ENCODE measurements at places on chromosomes 2 and 18. TPM values are rescaled to one million over a fixed set of nuclear protein-coding genes. Genes with fewer than 3 reads are reported as not detected.

GRCh38 chr2:33321236-33321771 is 155.1 kb upstream of the RASGRP3 start:
- DNase-seq, result no peak

DNA sequence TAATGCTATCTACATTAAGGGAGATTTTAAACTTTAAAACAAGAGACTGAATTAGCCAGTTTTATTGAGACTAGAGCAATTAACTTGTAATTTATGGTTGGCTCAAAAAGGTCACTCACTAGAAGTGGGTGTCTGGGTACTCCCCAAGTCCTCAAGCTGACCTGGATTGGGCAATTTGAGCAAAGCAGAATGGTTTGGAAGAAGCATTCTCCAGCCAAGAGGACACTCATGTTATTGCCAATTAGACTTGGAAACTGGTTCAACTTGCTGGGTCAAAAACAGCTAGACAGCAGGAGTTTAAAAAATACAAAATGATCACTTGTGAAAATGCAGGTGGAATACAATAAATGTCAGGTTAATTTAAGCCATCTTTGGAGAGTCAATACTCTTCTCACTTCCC is 29.5 kb upstream of the MYO1B start:
- DNase-seq, result no peak

DNA sequence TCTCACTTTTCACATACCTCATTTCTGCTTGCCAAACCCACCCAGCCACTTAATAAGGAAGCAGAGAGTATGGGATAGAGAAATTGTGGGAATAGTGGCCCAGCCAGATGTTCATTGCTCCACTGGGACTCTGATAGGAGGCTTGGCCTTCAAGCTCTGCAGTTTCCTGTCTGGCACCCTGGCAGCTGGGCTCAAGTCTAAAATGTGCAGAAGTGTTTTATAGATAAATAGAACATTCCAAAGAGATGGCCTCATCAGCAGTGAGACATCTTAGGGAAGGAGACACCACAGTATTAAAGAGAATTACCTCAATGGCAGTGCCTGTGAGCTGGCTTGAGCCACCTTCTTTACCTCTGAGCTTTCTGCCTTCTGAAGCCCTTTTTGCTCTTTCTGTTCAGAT is 24.7 kb downstream of the COPS7B start:
- no peak for DNase-seq

GRCh38 chr2:212299943-212300342 is 238.7 kb downstream of the ERBB4 start:
- DNase-seq, result no peak

DNA sequence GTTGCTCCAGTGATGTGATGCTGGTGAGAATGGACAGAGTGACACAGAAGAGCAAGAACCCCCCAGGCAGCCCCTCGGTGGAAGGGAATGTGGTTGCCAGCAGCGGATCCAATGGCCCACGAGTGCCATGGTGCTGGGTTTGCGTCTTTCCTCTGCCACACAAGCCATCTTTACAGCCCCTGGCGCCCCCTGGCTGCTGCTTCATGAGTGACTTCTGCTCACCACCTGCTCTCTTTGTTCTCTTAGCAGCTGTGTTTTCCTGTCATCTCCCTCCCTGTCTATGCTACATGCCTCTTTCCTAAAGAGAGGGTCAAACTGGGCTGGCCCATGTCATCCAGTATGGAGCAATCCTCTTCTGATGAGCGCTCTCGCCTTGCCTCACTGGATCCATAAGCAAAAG is 300.0 kb upstream of the SMIM21 start:
- peak; percentile 28 for DNase-seq

GRCh38 chr2:203973000-203973399 is 36.4 kb downstream of the ICOS start:
- no peak for DNase-seq

VPS4B gene
- total RNA-seq, result 107 TPM

CFAP65 gene
- total RNA-seq, result not detected

GALNT13 gene
- total RNA-seq, result not detected

CAPN14 gene
- 0.43 TPM for total RNA-seq
